ENCODE measurements at places on chromosomes 7 and 10. TPM values are rescaled to one million over a fixed set of nuclear protein-coding genes. Genes with fewer than 3 reads are reported as not detected.

DNA sequence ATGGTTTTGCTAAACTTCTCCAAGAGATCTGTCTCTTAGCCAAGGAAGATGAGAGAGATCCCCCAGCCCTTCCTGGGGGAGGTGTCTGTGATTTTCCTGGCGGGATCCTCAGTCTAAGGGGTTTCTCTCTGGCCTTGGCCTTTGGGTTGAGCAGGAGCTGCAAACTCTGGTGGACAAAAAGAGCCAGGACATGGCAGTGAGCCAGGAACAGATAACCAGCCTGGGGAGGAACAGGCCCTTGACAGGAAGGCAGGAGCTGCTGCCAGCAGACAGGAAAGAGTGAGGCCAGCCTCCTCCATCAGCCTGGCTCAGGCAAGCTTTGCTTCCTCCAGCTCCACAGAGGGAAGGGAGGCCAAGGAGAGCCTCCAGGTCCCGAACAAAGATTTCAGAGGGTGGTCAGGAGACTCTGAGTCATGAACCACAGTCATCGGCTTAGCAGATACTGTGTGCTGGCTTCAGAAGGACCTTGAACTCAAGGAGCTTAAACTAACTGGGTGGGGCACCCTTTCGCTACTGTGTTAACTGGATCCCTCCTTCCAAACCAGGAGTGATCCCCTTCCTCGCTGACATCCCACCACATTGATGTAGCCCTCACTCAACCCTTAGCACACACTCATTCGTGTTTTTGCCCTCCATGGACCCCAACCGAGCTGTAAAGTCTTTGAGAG is 34.7 kb downstream of the DDIT4 start:
- DNase-seq, result no peak

NSUN6 gene
- 33.5 TPM for total RNA-seq

MSS51 gene
- total RNA-seq, result 3.0 TPM

ZNF138 gene
- total RNA-seq, result 19.9 TPM

MNX1 gene
- total RNA-seq, result not detected

Data from ureter (tissue), 1 donor.